H9 (cell line): ENCODE measurements at places on chromosomes 16 and 17.

DNA sequence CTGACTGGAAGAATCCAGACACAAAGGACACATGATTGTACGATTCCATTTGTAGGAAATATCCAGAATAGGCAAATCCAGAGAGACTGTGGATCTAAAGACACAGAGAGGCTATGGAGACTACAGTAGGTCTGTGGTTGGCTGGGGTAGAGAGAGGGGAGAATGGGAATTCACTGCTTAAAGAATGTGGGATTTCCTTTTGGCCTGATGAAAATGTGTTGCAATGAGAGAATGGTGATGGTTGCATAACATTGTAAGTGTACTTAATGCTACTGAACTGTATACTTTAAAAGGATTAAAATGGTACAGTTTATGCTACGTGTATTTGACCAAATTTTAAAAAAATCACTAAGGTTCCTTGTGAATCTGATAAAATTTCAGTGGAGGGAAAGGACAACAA, 62.1 kb downstream of the GPRC5B start:
- no peak for DNase-seq

DNA sequence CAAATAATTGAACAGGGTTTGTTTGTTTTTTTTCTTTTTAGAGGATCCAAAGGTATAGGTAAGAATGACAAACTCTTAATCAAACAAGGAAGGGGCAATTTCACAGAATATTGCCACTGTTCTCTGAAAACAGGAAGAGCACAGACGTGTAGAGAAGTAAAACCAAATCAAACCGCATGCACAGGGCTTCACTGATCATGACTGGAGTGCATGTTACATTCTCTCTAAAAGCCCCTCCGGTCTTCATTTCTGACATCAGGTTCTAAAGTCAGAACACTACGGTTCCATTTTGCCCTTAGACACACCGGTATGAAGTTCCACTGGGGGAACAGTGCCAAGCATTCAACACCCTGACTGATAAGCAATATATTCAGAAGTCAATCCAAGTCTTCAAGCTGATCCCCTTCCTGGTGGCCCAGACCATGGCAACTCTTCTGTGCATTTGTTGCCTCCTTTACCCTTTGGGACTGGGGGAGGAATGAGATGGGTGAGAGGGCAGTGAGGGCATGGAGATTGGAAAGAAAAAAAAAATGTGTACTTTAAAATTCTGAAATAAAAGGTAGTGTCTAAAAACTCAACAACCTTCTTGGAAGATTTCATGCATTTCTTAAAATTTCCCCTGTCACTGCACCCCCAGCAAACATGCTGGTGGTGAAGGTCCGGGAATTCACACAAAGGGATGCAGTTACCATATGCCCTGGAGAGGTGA, 1.4 kb downstream of the MMD start:
- no peak for DNase-seq

- DNase-seq, result no peak
Observed at GRCh38 chr17:77032929-77033328, 107.8 kb upstream of the SEC14L1 start.

DNA sequence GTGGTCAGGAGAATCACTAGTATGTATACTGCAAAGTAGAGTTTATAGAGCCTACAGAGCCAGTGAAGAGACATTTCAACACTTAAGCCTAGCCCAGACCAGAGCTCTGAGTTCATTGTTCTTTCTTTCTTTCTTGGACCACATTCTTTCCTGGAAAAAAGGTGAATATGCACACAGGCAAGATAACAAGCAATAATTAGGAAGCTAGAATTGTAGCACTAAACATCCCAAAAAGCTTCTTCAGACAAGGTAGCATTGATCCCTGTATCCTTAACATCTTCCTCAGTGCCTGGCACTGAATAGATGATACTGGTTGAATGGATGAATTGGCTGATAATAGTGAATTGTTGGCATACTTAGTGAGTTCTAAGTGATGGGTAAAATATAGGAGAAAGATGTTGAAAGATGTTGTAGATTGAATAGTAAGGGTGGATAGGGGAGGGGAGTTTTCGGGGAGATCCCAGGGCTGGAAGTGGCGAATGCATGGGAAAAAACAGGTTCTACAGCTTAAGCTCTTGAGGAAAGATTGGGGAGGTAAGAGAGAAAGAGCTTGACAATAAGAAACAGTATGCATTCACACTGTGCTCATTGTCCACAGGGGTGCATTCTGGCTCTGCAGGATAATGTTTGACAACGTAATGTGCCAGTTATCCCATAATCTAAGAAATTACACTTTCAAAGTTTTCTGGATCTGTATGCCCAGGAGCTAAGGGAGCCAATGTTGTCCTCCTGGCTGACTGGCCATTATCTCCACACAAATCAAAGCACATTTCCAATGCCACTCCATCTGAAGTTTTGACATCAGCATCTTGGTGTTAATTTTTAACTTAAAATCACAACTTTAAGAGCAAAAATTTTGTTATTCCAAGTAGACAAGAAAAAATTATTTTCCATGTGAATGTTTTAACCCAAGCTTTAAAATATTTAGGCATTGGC, 35.6 kb downstream of the TUBD1 start:
- DNase-seq, result no peak

DNA sequence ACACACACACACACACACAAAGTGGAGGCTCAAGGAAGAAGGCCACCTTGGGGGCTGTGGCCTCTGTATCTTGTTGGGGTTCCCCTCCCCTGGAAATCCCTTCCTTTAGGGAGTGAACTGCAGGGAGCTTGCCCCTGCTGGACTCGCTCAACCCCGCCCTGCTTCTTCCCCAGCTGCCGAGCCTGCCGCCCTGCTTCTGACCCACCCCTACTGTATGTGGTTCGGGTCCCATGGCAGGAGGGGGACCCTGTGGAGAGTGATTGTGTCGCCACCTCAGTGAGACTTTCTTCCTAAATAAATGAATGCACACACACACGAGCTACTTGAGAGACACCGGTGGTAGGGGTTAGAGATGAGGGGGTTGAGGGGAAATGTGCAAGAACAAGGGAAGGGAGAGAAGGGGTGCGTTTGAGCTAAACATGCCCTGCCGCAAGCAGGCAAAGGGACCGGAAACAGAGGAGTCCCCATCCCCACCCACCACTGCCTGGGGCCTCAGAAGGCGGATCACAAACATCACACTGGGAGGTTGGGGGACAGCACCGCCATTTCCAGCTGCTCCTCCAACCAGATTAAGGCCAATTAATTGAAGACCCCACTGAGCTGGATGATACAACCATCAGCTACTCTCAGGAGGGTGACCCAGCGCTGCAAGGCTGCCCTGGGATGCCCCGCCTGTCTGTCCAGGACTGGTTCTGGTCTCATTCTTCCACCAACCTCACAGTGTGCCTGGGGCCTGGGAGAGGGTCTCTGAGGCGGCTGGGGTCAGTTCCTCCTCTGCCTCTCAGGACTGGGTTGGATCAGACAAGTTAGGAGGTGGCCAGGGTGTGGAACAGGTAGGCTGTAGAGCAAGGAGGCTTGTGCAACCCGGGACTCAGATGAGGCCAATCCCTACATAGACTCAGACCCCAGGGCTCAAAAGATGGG, 98.9 kb downstream of the SDK2 start:
- no peak for DNase-seq

- DNase-seq, result no peak
Observed at GRCh38 chr16:55954906-55955305, 79.7 kb upstream of the CES5A start.

DNA sequence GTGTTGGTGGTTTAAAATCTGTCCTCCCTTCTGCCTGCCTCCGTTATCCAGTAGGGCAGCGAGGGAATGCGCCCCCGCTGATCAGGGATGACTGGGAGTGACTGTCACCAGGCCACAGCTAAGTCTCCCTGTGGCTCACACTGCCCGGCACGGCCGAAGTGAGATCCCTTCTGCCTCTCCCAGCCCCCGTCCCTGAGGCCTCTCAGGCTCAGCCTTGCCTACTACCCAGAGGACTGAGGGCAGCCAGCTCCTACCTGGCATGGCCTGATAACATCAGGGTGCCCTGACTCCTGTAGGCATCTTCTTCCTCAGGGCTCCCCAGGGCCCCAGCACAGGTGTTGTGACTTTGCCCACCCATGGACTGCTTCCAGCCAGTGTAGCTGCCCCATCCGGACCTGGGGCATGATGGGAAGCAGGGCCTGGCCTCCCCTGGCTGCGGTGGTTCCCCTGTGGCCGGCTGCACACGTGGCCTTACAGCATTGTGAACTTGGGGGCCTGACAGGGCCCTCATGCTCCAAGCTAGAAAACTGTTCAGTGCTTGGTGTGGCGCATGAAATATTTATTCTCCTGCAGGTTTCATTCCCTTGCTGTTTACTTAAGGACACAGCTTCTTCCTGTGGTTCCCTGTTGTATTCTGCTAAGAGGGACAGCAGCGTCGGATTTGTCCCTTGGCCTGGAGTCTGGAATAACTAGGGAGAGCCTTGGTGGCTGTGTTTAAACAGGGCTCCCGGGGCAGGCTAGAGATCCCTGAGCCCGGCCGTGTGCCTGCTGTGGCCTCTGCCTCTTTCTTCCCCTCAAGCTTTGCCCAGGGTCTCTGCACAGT, 30.0 kb downstream of the GINS2 start:
- DNase-seq, result no peak

GRCh38 chr17:76246080-76247066, 6.1 kb upstream of the RNF157 start:
- no peak for DNase-seq

- no peak for DNase-seq
Observed at GRCh38 chr17:20952183-20952582, 90.6 kb downstream of the USP22 start.

DNA sequence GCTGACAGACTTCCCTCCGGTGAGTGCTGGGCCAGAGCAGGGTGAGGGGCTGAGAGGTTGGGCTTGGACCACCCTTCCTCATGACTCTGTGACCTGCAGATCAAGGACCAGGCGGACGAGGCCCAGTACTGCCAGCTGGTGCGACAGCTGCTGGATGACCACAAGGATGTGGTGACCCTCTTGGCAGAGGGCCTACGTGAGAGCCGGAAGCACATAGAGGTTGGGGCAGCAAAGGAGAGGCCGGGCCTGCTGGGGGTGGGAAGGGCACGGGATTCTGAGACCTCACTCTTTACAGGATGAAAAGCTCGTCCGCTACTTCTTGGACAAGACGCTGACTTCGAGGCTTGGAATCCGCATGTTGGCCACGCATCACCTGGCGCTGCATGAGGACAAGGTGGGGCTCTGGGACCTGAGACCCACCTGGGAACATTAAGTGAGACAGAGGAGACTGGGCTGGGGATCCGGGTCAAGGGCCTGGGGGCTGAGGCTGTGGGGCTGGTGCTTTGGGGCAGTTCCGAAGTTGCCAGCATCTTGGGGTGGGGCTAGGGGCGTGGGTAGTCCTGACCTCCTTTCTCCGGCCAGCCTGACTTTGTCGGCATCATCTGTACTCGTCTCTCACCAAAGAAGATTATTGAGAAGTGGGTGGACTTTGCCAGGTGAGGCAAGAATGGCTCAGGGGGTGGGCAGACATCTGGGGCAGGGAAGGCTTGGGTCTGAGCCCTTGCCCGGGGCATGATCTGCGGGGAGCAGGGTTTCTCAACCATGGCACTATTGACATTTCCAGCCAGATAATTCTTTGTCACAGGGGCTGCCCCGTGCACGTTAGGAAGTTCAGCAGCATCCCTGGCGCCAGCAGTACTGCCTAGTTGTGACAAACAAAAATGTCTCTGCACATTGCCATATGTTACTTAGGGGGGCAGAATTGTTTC, 2.2 kb downstream of the BCKDK start:
- DNase-seq, result no peak

- no peak for DNase-seq
Observed at GRCh38 chr16:66229651-66230050, 136.8 kb upstream of the CDH5 start.

GRCh38 chr17:80539022-80539641, 5.5 kb upstream of the RPTOR start:
- peak; percentile 46 for DNase-seq

- DNase-seq, result no peak
Observed at GRCh38 chr17:2184993-2185931, 118.3 kb downstream of the SMG6 start.

DNA sequence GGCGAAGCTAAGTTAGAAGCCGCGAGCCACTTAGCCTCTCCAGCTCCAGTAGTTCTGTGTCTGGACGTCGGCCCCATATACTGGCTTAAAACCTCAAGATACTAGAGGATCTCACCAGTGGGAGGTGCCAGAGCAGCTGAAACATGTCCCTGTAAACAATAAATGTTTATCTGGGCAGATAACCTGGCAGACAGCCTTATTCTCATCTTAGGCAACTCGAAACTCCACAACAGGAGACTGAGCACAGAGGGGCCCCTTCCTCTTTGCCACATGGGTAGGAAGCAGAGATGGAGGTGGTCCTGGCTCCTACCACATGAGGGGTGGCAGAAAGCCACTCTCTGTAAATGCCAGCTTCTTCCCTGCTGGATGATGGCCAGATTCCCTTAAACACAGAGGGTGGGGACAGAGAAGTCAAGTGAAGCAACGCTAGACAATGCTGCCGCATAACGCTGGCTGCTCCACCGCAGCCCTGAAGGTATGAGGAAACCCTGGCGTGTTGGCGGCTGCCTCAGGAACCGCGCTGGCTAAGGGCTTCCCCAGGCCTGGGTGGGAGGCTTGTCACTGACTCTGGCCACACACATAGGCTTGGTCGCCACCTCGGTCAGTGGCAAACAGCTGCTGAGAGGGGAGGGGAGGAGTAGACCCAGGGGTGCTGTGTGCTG, 67.9 kb downstream of the HIC1 start:
- DNase-seq, result no peak

GRCh38 chr16:1338855-1339675, 5.6 kb downstream of the BAIAP3 start:
- no peak for DNase-seq

GRCh38 chr17:40597556-40598300, 32.5 kb upstream of the CCR7 start:
- no peak for DNase-seq

DNA sequence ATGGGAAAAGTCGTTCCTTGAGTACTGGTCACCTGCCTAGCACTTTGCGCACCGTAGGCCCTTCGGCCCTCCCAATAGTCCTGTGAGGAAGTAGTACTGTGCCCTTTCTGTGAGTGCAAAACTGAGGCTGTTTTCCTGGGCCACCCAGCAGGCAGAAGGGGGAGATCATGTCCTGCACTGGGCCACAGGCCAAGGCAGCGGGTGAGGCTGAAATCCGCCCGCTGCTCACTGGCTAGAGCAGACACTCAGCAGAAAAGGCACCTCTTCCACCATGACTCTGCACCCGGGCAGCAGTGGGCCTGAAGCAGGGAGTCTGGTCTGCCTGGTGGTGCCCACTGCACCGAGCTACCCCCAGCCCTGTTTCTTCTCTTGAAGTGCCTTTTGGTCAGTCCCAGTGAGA, 20.2 kb downstream of the METTL22 start:
- no peak for DNase-seq

DNA sequence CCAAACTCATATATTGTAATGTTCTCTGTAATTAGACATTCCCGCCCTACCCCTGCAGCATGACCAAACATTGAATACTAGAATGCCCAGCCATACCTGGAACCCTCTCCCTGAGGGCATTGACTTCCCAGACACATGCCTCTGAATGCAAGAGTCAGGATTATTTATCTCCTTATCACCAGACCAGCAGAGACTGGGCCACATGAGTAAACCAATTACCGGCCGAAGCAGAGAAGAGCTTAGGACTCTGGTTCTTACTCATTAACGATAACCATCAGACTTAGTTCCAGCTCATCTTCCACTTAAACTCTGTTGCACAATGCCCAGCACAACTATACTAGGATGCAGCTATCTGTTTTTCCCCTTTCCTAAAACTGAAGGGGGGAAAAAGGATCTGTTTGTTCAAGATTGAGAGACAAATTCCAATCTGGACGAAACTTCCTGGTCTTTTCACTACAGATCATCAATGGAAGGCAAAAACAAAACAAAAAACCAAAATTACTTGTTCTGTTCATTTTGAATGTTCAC, 88.2 kb upstream of the CORO6 start:
- DNase-seq, result no peak

- no peak for DNase-seq
Observed at GRCh38 chr16:53433930-53434376, 318 bp upstream of the RBL2 start.

- DNase-seq, result peak; percentile 77
Observed at GRCh38 chr16:1770328-1771187, 785 bp downstream of the NME3 start.
